ENCODE measurements at places on chromosomes 16 and 17. TPM values are rescaled to one million over a fixed set of nuclear protein-coding genes. Genes with fewer than 3 reads are reported as not detected.

DNA sequence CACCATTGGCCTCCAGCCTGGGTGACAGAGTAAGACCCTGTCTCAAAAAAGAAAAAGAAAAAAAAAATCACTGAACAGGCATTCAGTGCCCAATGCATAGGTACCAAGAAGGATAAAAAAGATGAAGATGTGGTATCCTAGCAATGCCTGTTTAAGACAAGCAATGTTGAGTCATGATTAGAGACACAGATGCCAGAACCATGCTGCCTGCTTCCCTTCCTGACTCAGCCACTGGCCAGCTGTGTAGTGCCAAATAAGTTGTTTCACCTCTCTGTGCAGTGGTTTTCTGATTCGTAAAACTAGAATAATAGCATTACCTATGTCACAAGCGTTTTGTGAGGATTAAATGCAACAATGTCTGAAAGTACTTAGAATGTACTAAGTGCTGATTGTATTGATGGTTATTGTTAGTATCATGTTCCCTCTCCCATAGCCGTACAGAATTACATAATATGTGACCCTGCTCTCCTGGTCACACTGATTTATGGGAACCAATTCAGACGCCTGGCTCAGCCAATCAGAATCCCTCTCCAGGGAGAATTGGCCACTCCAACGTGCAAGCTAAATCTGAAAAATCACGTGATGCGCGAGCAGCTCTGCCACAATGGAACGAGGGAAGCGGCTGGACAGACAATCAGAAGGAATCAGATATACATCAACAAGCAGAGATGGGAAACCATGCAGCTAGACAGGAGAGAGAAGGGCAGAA is 241.9 kb downstream of the SLC39A11 start:
- no peak for DNase-seq

FOXF1 gene
- total RNA-seq, result 0.14 TPM

- DNase-seq, result no peak
Measured at GRCh38 chr17:49190932-49191331, 19.4 kb downstream of the GNGT2 start.

PLLP gene
- total RNA-seq, result 3.4 TPM

- DNase-seq, result no peak
Measured at GRCh38 chr17:64443086-64443760, 5.7 kb upstream of the MILR1 start.

GRCh38 chr16:27969574-27969973 is 93.9 kb downstream of the GSG1L start:
- no peak for DNase-seq

DNA sequence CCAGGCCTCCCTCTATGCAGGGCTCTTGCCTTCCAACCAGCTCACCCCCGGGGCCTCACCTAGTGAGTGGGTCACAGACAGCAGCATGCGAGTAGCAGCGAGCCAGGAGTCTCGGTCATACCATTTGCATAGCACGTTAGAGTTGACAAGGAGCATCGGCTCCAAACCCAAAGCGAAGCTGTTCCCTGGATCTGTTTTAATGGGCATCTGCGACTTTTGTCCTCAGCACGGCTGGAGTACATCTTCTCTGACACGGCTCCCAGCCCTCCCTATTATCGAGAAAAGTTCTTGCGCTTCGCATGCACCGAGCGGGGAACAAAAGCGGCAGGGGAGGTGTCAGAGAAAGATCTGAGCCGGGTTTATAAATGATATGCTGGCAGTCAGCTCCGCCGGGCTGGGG is 253.3 kb downstream of the MAF start:
- DNase-seq, result peak; percentile 36
